ENCODE measurements at places on chromosomes 16 and 17. TPM values are rescaled to one million over a fixed set of nuclear protein-coding genes. Genes with fewer than 3 reads are reported as not detected.

DNAAF1 gene
- 0.62 TPM for total RNA-seq

ADAD2 gene
- total RNA-seq = not detected

SLC16A13 gene
- 0.47 TPM for total RNA-seq

ATP1B2 gene
- total RNA-seq = 5.0 TPM

EME1 gene
- total RNA-seq = 1.4 TPM

SP6 gene
- total RNA-seq = 0.16 TPM

CDH5 gene
- total RNA-seq = 5.6 TPM

TOP2A gene
- total RNA-seq = 24.0 TPM

TP53TG3B gene
- not detected for total RNA-seq

MAP2K3 gene
- total RNA-seq = 1.7 TPM

PAFAH1B1 gene
- total RNA-seq = 292 TPM

CACNG4 gene
- total RNA-seq = 44.5 TPM

GAS2L2 gene
- 0.16 TPM for total RNA-seq

BFAR gene
- total RNA-seq = 52.6 TPM

TMC8 gene
- total RNA-seq = 0.94 TPM

EVPL gene
- not detected for total RNA-seq

COX6A2 gene
- not detected for total RNA-seq

CD68 gene
- 0.62 TPM for total RNA-seq

SLC9A5 gene
- total RNA-seq = 1.2 TPM

TLCD1 gene
- not detected for total RNA-seq

TTLL6 gene
- 0.16 TPM for total RNA-seq

HSD17B2 gene
- 0.47 TPM for total RNA-seq

CNTROB gene
- 23.4 TPM for total RNA-seq

KRT28 gene
- total RNA-seq = not detected

FBXW10 gene
- 0.47 TPM for total RNA-seq

TVP23A gene
- 15.1 TPM for total RNA-seq

DPEP3 gene
- not detected for total RNA-seq

SGCA gene
- total RNA-seq = not detected

GPRC5C gene
- 10.0 TPM for total RNA-seq

GCGR gene
- total RNA-seq = not detected

CEMP1 gene
- 0.16 TPM for total RNA-seq

C16orf92 gene
- total RNA-seq = not detected

OTOP3 gene
- total RNA-seq = not detected

TPSD1 gene
- not detected for total RNA-seq

HOXB3 gene
- not detected for total RNA-seq

PRR15L gene
- total RNA-seq = not detected

CEP95 gene
- 106 TPM for total RNA-seq

CD300E gene
- total RNA-seq = 0.16 TPM

MYH2 gene
- 0.62 TPM for total RNA-seq

ZNF469 gene
- 0.31 TPM for total RNA-seq

CNP gene
- 40.7 TPM for total RNA-seq

GRIN2A gene
- 10.9 TPM for total RNA-seq

ELMO3 gene
- 0.16 TPM for total RNA-seq

DNAI2 gene
- not detected for total RNA-seq

TPSB2 gene
- not detected for total RNA-seq

MAP2K4 gene
- 102 TPM for total RNA-seq

Measured in occipital lobe (tissue), 3 donors.